ENCODE measurements at places on chromosomes 13 and 19.

- DNase-seq = no peak
These were observed 240.4 kb downstream of the DACH1 start for GRCh38 chr13:71626421-71627117.

- no peak for DNase-seq
These were observed 112.3 kb upstream of the FBXL3 start for GRCh38 chr13:77139306-77139705.

DNA sequence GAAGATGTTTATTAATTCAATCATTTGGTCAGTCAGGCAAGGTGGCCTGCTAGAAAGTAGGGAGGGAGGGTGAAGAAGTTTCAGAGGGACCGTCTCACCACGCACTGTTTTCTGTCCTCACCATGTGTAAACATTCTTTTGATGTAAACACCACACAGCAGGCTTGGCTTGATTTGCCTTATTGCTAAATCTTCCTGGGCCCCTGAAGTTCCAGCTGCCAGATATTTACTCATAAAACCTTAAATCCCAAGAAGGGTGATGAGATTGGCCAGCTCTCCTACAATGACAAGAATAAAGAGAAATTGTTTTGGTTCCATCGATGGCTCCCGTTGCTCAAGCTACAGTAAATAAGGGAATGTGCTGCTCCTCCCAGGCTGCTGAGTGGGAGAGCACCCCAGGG is 198.2 kb upstream of the TMTC4 start:
- DNase-seq = no peak

- DNase-seq = no peak
These were observed 103.9 kb downstream of the WDFY2 start for GRCh38 chr13:51687947-51688714.

- no peak for DNase-seq
These were observed 22.0 kb downstream of the MUC16 start for GRCh38 chr19:8988204-8988603.

DNA sequence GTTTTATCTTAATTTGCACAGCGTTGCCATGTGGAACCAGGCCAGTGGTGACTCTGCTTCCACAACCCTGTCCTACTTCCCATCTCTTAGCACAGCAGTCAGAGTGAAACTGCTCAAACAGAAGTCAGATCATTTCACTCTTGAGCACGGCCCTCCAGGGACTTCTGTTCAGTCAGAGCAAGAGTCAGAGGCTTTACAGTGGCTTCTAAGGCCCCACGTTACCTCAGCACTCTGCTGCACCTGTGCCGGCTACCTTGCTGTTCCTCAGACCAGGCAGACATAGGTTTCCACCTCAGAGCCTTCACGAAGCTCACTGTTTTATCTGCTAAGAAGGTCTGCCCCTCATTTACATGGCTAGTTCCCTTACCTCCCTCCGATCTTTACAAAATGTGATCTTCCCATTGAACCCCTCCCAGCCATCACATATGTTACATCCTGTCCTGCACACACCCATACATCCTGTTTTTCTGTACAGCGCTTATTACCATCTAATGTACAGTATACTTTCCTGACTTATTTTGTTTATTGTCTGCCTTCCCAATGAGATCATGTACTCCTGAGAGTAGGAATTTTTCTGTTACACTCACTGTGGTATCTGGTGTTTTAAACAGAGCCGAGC is 41.6 kb downstream of the TM9SF2 start:
- no peak for DNase-seq

GRCh38 chr19:17001603-17002183 is 24.9 kb downstream of the CPAMD8 start:
- DNase-seq = no peak

GRCh38 chr13:32857689-32858088 is 158.5 kb upstream of the KL start:
- DNase-seq = no peak

GRCh38 chr13:37481885-37482227 is 116.7 kb downstream of the POSTN start:
- no peak for DNase-seq

DNA sequence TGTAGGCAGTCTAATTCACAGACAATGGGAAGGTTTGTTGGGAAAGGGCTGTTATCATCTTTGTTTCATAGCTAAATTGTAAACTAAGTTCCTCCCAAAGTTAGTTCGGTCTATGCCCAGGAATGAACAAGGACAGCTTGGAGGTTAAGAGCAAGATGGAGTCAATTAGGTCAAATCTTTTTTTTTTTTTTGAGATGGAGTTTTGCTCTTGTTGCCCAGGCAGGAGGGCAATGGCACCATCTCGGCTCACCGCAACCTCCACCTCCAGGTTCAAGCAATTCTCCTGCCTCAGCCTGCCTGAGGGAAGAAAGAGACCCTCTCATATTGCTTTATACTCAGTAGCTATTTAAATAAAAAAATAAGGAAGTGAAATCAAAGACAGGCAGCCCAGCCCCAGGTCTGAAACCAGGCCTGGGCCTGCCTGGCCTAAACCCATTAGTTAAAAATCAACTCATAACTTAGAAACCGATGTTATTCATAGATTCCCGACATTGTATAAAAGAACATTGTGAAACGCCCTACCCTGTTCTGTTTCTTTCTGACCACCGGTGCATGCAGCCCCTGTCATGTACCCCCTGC is 297.4 kb upstream of the SGCG start:
- no peak for DNase-seq

- DNase-seq = no peak
These were observed 66.3 kb upstream of the UFM1 start for GRCh38 chr13:38283346-38283745.

GRCh38 chr13:27493981-27494380 is 43.6 kb upstream of the MTIF3 start:
- DNase-seq = no peak

DNA sequence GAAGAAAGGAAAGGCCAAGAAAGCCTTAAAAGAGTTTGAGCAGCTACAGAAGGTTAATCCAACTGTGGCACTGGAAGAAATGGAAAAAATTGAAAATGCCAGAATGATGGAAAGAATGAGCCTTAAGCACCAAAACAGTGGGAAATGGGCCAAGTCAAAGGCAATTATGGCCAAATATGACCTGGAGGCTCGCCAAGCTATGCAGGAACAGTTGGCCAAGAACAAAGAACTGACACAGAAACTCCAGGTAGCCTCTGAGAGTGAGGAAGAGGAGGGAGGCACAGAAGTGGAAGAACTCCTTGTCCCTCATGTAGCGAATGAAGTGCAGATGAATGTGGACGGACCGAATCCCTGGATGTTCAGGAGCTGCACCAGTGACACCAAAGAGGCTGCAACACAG is 5.1 kb downstream of the UTP14C start:
- DNase-seq = no peak

DNA sequence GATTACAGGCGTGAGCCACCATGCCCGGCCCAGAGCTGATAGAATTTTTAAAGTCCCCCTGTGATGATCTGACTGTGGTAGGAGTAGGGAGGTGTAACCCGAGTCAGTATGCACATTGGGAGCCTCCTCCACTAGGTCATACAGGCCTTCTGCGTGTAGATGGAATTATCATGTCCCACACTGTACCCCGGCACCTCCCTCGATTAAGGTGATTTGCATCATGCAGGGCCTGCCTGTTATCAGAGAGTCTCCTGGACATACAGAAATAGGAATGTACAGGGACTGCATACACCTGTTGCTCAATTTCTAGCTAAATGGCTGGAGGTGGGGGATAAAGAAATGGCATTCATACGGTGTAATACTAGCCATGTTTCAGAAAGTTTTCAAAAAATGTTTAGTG is 922 bp upstream of the ERVK3-1 start:
- no peak for DNase-seq

GRCh38 chr13:104766319-104766718 is 1700.1 kb upstream of the SLC10A2 start:
- DNase-seq = no peak

- DNase-seq = no peak
These were observed 568 bp downstream of the POLR2I start for GRCh38 chr19:36113894-36114720.

GRCh38 chr13:48437371-48437770 is 24.5 kb upstream of the LPAR6 start:
- DNase-seq = no peak

- no peak for DNase-seq
These were observed 84.5 kb downstream of the SPRY2 start for GRCh38 chr13:80256352-80256932.

GRCh38 chr19:38204096-38204495 is 19.9 kb downstream of the DPF1 start:
- DNase-seq = no peak

DNA sequence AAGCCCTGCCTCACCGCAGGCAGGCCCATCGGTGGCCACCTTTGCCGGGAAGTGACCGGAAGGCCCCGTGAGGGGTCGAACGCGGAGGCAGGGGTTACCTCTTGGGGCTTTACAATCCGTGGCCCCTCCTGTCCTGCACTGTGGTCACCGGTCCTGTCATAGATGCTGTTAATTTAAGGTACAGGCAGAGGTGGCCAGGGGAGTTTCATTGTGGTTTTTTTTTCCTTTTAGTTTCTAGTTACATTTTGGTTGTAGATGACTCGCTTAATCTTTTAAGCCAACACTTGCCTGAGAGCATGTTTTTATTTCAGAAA is 13.1 kb downstream of the COMP start:
- DNase-seq = no peak

DNA sequence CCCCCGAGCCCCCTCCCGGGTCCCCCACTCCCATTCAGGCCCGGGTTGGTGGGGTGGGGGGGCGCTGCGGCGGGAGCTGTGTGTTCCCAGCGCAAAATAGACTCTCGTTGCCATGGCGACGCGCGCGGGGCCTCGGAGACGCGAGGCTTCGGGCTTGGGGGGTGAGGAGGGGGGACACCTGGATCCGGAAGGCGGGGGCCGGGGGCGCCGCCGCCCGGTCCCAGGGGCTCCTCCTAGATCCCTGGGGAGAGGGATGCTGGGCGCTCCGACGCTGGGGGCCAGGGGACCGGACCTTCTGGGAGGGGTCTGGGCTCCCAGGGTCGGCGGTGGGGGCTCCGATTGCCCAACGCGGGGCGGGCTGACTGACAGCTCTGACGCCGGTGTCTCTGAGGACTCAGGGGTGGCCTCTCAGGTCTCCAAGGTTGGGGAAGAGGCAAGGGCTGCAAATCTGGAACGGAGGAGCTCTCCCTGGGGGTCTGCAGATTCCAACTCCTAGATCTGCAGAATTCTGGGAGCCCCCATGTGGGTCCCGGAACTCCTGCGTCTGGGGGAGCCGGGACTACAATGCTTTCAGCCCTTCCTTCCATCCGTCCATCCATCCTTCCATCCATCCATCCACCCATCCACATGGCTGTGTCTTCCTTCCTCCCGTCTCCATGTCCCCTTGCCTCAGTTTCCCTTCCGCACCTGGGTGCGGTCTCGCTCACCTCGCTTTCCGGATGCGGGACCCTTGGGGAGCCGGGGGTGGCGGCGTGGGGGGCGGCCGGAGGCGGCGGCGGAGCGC is 9.1 kb upstream of the SHISA7 start:
- DNase-seq = no peak

- no peak for DNase-seq
These were observed 1.7 kb downstream of the PDE4A start for GRCh38 chr19:10422046-10422461.

Data from omental fat pad (tissue), 4 donors.